ENCODE measurements at places on chromosomes 2 and 18. TPM values are rescaled to one million over a fixed set of nuclear protein-coding genes. Genes with fewer than 3 reads are reported as not detected.

The ST6GAL2 gene
- total RNA-seq: not detected

The UPP2 gene
- not detected for total RNA-seq

The SMYD5 gene
- total RNA-seq: 36.7 TPM

The DCC gene
- 0.24 TPM for total RNA-seq

The CCDC74A gene
- total RNA-seq: 117 TPM

The CXCR4 gene
- total RNA-seq: 4.3 TPM

The RAB10 gene
- total RNA-seq: 268 TPM

The AQP12B gene
- total RNA-seq: not detected

The ASAP2 gene
- 20.4 TPM for total RNA-seq

The GAREM1 gene
- total RNA-seq: not detected

The COL4A3 gene
- total RNA-seq: not detected

- no peak for DNase-seq
Measured at GRCh38 chr2:133377021-133377481, 191.2 kb downstream of the NCKAP5 start.

DNA sequence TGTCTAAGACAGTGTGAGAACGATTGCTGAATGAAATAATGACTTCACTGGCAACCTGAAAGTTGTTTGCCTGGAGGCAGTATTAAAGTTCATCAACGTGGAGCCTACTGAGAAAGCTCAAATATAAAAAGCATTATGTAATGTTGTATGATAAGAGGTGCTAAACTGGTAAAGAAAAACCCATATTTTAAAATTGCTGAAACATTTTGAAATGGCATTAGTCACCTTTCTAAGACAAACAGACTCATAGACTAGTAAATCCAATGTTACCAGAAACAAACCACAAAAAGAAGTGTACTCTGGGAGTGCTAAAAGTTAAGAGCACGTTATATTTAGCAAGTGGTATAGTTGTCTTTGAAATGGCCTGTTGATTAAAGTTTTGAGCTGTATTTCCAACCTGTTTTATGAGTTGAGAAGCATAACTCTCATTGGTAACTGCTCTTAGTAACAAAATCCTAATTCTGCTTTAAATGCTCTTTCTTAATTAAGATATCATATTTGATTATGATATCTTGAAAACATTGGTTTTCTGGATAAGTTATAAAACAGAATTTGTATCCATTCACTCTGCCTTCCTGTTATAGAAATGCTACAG lies 62.7 kb downstream of the CYP1B1 start:
- DNase-seq: peak; percentile 65

DNA sequence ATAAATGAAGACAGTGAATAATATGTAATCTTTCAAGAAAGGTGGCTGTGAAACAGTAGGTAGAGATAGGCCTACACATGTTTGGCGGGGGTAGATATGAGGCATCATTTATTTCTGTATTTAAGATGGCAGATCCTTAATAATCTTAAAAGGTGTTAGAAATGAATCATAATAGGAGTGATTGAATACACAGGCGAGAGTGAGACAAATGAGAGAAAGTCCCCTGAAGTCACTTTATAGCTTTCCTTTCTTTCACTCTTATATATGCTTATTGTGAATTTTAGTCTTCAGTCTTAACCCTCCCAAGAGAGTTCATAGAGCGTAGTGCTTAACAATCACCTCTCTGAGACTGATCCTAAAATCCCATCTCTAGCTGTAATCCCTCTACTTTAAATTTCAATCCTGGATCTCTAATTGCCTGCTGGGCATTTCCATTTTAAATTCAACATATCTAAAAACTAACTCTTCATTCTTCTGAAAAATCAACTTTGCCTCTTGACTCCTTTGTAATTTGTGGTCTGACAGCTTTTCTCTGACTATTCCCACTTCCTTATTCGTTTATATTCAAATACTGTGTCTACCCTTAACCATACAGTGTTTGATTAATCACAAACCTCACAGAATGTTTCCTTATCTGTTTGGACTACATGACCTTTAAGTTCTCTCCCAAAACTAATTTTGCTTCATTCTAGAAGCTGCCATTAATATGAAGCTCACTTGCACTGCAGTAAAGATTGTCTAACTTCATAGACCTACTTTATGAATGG lies 463.7 kb upstream of the FSIP2 start:
- DNase-seq: no peak

DNA sequence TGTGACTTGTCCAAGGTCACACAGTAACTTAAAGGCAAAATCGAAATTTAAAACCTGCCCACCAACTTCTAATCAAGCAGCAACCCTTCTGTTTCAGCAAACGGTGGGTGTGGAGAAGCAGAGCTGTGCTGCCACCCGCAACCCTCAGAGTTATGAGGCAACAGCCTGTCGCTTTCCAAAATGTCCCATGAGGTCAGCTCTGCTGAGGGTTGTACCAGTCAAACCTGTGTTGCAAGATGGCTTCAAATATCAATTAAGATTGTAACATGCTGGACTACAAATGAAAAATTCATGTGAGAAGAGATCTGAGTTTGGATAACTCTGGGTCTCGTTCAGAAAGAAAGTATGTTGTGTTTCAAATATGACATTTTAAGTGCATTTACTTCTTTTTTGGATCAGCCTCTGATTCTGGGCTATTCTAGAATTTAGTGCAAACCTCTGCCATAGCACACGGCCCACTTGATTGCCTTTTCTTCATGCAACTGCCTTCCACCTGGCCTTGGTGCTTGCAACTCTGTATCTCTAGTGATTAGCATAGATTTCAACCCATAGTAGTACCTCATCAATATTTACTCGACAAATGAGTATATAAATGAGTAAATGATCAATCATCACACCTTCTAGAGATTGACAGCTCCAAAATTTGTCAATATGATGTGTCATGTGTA lies 69.3 kb downstream of the TIMM21 start:
- no peak for DNase-seq

GRCh38 chr2:114745700-114746099 lies 303.3 kb downstream of the DPP10 start:
- DNase-seq: no peak

- no peak for DNase-seq
Measured at GRCh38 chr18:63637703-63638102, 6.4 kb downstream of the SERPINB4 start.

- DNase-seq: no peak
Measured at GRCh38 chr2:126935774-126936173, 37.1 kb downstream of the TEX51 start.

DNA sequence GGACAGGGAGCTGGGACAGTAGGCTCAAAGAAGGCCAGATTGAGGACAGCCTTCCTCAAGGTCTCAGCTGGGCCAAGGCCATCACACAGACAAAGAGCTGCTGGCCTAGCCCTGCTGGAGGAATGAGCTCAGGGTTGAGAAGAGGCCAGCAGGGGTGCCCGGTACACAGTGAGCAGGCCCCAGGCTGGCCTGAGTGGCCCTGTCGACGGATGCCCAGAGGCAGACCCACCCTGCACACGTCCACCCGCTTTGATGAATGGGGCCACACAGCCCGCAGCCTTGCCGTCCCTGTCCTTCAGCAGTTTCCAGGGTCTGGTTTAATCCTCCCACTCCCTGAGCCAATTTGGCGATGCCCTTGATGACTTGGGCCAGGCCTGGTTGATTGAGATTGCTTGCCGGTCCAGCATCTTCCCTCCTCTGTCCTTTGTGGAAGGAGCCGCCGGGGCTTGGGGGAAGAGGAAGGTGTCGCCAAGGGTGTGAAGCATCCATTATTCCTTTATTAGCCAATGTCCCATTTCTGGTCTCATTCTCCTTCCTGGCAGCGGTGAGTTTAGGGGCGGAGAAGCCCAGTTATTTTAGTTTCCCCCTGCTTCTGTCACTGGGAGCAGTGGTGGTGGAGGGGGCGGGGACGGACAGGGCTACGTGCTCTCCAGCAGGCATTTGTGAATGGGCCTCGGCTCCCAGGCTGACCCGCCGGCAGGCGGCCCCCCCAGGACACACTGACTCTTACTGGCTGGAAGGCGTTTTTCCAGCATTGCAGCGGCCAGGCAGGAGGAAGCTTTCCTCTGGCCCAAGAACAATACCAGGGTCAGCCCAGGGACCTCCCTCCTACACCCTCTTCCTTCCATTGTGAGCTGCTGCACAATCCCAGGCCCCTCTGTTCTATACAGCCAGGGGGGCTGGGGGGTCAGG lies 141.8 kb downstream of the CTIF start:
- no peak for DNase-seq

DNA sequence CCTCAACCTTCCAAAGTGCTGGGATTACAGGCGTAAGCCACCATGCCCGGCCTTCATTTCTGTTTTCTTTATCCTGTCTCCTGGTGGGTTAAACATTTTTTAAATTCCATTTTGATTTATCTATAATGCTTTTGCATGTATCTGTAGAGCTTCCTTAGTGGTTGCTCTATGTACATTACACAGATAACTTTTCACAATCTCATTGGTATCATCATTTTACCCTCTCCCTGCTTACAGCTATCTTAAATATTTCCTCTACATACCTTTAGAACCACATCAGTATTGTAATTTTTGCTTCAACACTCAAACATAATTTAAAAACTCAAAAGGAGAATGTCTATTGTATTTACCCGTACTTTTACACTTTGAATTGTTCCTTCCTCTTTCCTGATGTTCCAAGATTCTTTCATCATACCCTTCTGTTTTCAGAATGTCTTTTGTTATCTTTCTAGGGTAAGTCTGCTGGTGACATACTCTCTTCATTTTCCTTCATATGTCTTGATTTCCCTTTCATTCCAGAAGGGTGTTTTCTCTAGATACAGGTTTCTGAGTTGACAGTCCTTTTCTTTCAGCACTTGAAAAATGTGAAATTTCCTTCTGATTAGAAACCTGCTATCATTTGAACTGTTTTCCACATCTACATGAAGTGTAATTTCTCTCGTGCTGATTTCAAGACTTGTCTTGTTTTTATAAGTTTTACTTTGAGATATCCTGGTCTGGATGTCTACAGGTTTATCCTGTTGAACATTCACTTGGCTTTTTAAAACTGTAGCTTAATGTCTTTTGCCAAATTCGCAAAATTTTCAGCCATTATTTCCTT lies 21.9 kb downstream of the PPP3R1 start:
- DNase-seq: no peak

DNA sequence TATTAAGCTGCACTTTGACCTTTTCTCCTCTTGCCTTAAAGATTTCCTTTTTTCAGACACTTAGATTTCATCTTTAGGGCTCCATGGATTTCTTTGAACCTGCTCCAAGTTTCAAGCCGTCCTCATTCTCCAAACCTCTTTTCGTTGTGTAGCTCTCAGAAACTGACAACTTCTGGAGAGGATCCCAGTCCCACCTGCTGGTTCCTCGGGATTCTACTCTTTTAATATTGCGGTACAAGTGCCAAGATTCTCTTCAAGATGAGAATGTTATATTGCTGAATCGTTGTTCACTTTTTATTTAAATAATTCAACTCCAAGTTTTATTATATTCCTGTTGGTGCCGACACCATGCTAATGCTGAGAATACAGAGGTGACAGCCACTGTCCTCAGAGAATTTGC lies 141.1 kb downstream of the CDH20 start:
- DNase-seq: no peak

DNA sequence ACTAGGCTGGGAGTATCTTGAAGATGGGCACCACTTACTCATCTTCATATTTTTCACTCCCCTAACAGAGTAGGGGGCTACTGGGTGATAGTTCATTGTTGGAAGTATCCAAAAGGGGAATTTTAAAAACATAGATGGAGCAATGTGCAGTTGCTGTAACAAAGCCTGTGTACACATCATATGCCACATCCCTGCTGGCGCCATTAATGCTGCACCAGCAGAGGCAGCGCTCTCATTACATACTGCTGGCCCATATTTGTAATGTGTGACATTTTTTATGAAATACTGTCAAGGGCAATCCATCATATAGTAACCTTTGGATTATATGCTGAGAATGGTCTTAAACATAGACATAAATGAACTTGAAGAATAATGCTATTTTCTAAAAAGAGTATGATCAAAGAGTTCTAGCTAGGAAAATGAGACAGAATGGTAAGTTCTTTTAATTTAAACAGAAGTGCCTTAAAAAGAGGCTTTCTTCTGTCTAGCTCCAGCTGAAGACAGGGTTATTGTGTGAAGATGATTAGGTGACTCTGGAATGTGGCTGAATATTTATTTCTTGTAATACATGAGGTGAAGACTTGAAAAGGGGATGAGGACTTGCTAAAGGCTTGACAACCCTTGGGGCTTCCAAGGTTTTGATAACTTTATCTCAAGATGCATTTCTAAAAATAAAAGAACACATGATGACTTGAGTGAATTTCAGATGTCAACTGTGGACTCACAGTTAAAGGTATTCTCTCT lies 2.4 kb upstream of the TMEM178A start:
- no peak for DNase-seq

DNA sequence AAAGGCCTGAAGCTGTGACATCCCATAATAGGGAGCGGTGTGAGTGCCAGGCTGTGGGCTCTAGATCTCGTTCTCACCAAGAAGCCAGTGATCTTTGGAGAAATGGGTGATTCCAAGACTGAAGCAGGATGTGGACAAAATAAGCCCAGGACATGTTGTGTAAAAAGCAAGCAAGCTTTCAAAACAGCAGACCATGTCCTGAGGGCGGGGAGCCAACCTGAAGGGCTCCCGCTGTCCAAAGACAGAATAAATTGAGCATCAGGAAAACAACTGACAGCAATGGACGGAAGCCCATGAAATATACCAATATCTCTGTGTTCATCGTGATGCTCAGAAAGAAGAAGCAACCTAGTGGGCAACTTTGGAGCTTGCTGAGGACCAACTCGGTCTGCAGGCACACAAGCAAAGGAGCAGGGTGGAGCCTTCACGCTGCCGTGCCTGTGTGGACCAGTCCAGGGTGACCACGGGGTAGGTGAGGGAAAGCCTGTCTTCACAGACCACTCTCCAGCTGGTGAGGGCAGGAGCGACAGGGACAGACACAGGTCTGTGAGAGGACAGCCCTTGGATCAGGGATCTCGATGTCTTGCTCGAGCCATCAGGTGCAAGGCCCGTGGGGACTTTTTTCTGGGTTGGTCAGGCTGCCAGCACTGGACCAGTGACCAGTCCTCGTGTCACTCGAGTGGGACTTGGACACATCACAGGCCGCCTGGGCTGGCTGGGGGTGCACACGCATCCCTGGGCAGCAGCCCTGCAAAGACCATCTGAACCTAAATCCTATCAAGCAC lies 21.5 kb downstream of the MTERF4 start:
- no peak for DNase-seq

- no peak for DNase-seq
Measured at GRCh38 chr2:160582081-160582480, 88.5 kb upstream of the RBMS1 start.

GRCh38 chr2:67565761-67566160 lies 168.6 kb downstream of the ETAA1 start:
- DNase-seq: peak; percentile 41

- no peak for DNase-seq
Measured at GRCh38 chr2:238811293-238811692, 36.6 kb upstream of the TWIST2 start.
